ENCODE measurements at places on chromosomes 6 and 20. TPM values are rescaled to one million over a fixed set of nuclear protein-coding genes. Genes with fewer than 3 reads are reported as not detected.

The IL17F gene
- total RNA-seq, result not detected

The SLC52A3 gene
- not detected for total RNA-seq

The GJA10 gene
- total RNA-seq, result not detected

The COL12A1 gene
- total RNA-seq, result 11.1 TPM

The ARFGEF3 gene
- total RNA-seq, result 3.5 TPM

The PLEKHG1 gene
- 32.2 TPM for total RNA-seq

The PROKR2 gene
- total RNA-seq, result under 0.01 TPM

The E2F1 gene
- total RNA-seq, result 11.4 TPM

The TSHZ2 gene
- under 0.01 TPM for total RNA-seq

The FERMT1 gene
- 0.65 TPM for total RNA-seq

The SIM1 gene
- under 0.01 TPM for total RNA-seq

The RFX6 gene
- not detected for total RNA-seq

The SLC22A3 gene
- total RNA-seq, result 0.32 TPM

The C6orf163 gene
- 0.32 TPM for total RNA-seq

The HSPA1L gene
- 0.76 TPM for total RNA-seq

The THEMIS gene
- total RNA-seq, result not detected

The ADTRP gene
- total RNA-seq, result 5.3 TPM

The TRIM31 gene
- not detected for total RNA-seq

The ULBP1 gene
- total RNA-seq, result 0.46 TPM

The ULBP2 gene
- total RNA-seq, result 9.6 TPM

The TCP1 gene
- total RNA-seq, result 426 TPM

The FAM83D gene
- 43.8 TPM for total RNA-seq

The IMPG1 gene
- under 0.01 TPM for total RNA-seq

The VSTM2L gene
- not detected for total RNA-seq

The NKX2-4 gene
- not detected for total RNA-seq

The MYH7B gene
- not detected for total RNA-seq

The MPIG6B gene
- total RNA-seq, result not detected

The PTPRK gene
- total RNA-seq, result 46.4 TPM

The BYSL gene
- total RNA-seq, result 25.5 TPM

The FOXQ1 gene
- not detected for total RNA-seq

The TLDC2 gene
- not detected for total RNA-seq

The C6orf141 gene
- 2.7 TPM for total RNA-seq

The DNMT3B gene
- total RNA-seq, result 3.6 TPM

The ELOVL4 gene
- 2.3 TPM for total RNA-seq

The PDYN gene
- total RNA-seq, result not detected

The MROH8 gene
- total RNA-seq, result 0.65 TPM

The ARG1 gene
- total RNA-seq, result not detected

The NR2E1 gene
- not detected for total RNA-seq

The SGK1 gene
- 71.4 TPM for total RNA-seq

The GPR63 gene
- not detected for total RNA-seq

The CUTA gene
- 43.2 TPM for total RNA-seq

The FAM83C gene
- total RNA-seq, result not detected

The LIN28B gene
- under 0.01 TPM for total RNA-seq

The RSPO3 gene
- 5.8 TPM for total RNA-seq

The KIAA1755 gene
- total RNA-seq, result 0.30 TPM

The NOX3 gene
- total RNA-seq, result not detected

The GRIK2 gene
- not detected for total RNA-seq

The AIF1 gene
- not detected for total RNA-seq

The TOX2 gene
- total RNA-seq, result 1.7 TPM

The SLC35F1 gene
- total RNA-seq, result under 0.01 TPM

The DCDC2 gene
- total RNA-seq, result 0.15 TPM
